ENCODE measurements at places on chromosomes 1 and 21.

DNA sequence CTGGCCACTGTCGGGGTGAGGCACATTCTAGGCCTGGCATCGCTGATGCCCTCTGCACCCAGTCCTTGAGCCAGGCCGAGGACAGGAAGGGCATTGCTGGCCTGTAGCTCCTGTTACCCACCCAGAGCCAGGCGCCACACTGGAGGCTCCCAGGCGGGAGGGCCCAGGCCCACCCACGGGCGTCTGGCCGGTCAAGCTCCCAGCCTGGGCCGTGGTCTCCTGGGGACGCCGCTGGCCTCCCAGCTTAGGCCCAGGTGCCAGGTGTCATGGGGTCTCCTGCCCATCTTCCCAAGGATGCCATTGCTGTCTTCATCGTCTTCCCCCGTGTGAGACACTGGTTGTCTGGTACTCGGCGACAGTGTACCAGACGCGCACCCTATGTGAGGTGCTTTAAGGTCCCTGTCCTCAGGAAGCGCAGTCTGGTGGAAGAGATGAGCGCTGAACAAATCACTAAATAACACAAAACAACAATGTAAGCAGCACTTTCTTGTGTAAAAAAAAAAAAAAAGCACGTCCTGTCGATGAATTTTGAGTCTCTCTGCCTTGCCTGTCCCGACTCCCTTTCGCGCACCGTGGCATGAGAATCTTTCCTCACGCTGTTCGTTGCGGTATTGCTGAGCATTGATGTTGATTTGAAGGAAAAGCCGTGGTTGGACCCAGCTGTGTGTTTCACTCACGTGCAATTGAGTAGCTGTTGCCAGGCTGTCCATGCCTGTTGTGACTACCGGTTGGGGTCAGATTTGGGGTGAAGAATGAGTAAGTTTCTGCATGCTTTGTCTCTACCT, 27.0 kb upstream of the TRAPPC10 start:
- DNase-seq, result no peak

- DNase-seq, result no peak
Observed at GRCh38 chr1:247287460-247287859, 31.6 kb downstream of the VN1R5 start.

- no peak for DNase-seq
Observed at GRCh38 chr1:40243351-40243750, 4.4 kb upstream of the TMCO2 start.

GRCh38 chr1:154767315-154768240, 102.5 kb downstream of the KCNN3 start:
- DNase-seq, result no peak

DNA sequence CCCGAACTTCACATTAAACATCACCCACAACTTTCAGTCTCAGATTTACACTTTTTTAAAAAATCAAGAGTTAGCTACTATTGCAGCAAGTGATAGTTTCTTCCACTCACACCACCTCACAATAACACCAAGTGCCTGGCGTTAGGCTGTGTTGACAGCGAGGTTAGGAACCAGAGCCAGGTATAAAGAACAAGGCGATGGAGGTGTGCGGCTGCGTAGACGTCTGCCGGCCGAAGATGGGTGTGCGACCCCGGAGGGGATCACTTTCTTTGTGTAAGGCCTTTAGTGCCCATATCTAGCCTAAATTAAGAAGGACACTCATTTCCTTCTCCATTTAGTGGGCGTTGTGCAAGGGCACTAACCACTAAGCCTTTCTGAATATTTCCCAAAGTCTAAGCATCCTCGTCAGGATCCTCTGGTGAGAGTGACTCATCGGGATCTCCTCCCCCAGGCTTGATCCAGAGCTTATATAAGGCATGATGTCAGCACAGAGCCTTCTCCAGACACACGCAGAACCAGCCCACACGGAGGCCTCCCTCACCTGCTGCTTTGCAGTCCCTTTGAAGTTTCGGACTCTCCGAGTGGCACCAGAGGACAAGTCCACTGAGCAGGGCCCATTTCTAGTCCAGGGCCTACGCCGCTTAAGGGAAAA, 11.8 kb downstream of the NHLH2 start:
- no peak for DNase-seq

DNA sequence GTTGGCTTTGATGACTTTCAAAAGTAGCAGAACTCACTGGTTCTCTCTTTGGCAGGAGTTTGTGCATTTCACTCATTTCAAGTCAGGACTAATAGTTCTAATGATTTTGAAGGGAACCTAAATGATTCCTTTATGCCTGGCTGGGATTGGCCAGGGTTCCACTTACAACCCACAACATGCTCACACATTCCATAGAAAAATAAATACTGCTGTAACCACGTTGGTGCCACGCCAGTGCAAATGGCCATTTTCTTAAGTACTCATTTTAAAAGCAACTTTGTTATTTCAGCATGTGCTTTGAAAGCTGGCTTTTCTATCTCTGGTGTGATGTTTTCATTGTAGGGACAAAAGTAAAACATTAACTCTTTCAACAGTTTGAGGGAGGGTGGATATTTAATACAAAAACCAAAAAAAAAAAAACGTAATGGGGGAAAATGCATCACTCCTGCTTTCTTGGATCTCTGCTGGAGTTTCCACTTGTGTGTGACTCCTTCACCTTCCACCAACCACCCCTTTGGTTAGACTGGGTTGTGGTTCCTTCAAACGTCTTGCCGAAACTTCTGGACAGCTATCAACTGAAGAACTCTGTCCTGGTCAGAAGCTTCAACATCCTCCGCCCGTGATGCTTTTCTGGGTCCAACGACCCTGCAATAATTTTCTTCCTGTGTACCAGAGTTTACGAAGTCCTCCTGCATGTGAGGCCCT, 300.4 kb upstream of the RUNX1 start:
- no peak for DNase-seq

DNA sequence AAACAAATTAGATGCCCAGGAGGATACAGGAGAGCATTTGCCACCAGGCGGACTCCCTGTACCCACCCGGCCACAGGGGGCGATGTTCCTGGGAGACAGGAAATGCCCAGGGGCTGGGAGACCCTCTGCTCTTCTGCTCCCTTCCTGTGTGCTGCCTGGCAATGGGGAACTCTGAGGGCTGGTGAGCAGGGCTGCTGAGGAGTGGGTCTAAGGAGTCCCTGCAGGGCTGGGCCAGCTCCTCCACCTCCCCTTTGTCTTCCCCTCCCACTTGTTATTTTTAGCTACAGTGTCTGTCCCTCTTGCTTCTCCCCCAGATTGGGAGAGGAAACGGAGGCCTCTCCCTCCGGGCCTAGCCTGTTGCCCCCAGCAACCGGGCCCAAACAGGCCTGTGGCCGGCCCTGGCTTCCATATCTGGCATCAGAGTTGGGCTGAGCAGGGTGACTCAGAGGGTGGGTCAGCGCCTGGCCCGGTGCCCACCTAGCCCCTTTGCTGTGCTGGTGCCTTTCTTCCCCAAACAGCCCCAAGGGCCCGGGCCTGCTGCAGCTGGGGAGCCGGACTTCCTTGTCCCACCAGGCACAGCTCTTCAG, 11.6 kb downstream of the LMNA start:
- no peak for DNase-seq

- no peak for DNase-seq
Observed at GRCh38 chr1:89945852-89946476, 48.9 kb upstream of the ZNF326 start.

DNA sequence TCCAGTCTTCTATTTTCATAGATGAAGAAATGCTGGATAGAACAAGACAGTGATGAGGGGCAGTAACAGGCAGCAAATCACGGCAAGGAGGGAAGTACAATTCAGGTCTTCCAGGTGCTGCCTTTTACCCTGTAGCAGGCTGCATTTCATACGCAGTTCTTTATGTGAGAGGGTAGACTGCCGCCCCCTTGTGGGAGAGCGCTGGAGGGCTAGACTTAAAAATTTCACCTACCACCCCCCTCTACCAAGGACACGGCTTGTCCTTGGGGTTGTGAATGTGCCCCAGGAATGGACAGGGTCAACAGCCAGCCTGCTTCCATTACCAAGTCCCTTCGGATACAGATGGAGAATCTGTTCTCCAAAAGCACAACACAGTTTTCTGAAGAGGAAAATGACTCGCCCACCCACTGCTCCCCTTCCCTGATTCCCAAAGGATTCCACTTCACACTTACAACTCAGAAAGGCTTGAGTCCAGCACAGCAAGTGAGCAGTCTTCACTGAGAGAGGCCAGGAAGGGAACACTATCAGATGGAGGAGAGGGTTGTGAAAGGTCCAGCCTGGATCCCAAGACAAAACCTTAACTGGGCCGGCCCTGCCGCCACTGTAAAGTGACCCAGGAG, 7.4 kb downstream of the WDR77 start:
- peak; percentile 16 for DNase-seq

DNA sequence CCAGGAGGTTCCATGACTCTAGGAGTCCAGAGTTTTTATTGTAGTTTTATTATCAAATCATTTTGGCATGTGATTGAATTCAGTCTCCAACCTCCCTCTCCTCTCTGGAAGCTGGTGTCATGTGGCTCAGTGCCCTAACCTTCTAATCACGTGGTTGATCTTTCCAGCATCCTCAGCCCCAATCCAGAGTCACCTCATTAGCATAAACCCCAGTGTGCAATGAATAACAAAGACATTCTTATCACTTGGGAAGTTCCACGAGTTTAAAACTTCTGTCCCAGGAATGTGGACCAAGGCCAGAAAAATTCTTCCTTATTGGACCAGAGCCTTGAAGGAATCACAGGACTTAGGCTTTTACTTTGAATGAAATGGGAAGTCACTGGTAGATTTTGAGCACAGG, 52.2 kb downstream of the KIRREL1 start:
- DNase-seq, result no peak

All from stimulated activated CD4-positive, alpha-beta T cell treated with anti-CD3 and anti-CD28 coated beads, TNF-alpha, amount 100 ng/mL, for 48 hours (primary cell).